ENCODE measurements at places on chromosomes 6 and 20. TPM values are rescaled to one million over a fixed set of nuclear protein-coding genes. Genes with fewer than 3 reads are reported as not detected.

Gene SLC17A1
- not detected for total RNA-seq

Gene TFAP2D
- not detected for total RNA-seq

Gene MTFR2
- total RNA-seq: 9.4 TPM

Gene ERVFRD-1
- total RNA-seq: not detected

- peak; percentile 59 for DNase-seq
Measured at GRCh38 chr6:105431226-105431625, 28.3 kb upstream of the PREP start.

DNA sequence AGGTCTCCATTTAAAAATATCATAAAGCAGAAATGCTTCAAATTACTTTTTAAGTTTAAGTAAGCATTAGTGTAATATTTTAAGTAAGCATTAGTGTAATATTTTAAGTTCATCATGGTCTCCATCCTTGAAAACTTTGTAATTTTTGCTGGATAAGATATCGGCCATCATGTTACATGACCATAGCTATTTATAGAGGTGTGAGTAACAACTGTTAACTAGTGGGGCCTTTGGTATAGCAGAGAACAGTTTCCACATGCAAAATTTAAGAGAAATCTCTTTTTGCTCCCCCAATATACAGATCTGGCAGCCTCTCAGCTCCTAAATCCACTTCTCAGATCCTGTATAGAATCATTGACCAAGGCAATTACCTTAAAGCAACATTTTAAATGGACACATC, 468 bp downstream of the TRDN start:
- DNase-seq: no peak

GRCh38 chr6:37731371-37731770, 33.7 kb upstream of the MDGA1 start:
- DNase-seq: no peak

GRCh38 chr6:52704060-52704459, 33.1 kb downstream of the TMEM14A start:
- DNase-seq: no peak

- DNase-seq: no peak
Measured at GRCh38 chr6:159061805-159062563, 17.2 kb upstream of the TAGAP start.

DNA sequence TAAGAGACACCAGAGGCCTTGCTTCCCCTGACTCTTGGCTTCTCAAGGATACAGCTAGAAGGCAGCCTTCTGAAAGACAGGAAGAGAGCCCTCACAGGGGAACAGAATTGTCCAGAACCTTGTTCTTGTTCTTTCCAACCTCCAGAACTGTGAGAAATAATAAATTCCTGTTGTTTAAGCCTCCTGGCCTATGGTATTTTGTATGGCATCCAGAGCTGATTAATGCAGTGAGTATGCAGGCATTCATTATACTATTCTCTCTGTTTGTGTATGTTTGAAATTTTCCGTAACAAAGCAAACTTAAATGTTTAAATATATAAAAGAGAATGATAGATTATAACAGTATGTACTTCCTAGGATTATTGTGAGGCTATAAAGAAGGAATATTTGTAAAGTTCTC, 903.4 kb upstream of the FLRT3 start:
- DNase-seq: no peak

- peak; percentile 88 for DNase-seq
Measured at GRCh38 chr6:89999154-89999553, 104.9 kb downstream of the GJA10 start.

DNA sequence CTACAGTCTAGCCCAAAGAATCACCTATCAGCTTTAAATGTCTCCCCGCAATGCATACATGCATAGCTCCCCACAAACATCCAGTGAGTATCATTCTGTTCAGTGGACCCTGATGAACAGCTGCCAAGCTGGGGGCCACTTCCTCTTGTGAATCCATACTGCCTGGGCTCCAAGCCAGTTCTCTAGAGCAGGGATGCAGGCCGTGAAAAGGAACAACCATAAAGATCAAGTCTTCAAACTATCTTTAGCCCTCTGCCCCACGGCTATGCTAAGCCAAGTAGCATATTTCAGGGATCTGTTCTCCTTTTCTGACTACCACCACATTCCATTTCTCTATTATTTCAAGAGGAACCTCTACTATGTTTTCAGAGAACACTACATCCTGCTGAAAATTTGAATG, 191.7 kb upstream of the BTBD3 start:
- peak; percentile 74 for DNase-seq

DNA sequence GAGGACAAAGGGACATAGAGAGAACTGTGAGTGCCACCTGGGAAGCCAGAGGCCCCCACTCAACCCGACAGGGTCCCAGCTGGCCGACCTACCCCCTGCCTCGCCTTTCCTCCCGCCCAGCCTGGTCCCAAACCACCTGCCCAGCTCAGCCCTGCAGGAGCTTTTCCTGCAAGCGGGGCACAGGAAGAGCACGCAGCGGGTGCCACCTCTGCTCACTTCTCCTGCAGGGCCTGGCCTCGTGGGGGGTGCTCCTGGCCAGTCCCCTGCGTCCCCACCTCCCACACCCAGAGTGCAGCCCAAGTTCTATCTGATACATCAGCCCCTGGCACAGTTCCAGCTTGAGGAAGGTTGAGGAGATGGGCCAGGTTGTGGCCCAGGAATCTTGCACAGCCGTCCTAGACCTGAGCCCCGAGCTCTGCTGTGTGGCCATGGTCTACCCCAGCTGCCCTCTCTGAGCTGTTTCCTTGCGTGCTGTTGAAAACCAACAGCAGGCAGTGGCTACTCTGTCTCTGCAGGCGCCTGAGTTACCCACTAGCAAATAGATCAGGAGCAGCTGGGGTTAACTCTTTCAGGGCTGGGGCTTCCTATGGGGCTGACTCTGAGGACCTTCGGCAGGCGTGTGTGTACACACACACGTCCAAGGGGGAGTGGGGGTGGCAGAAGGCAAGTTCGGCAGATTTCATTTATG, 1.7 kb downstream of the NECAB3 start:
- DNase-seq: peak; percentile 60

Measured in SJCRH30 (cell line).